ENCODE measurements at places on chromosomes 1 and 21. TPM values are rescaled to one million over a fixed set of nuclear protein-coding genes. Genes with fewer than 3 reads are reported as not detected.

- H3K4me3 ChIP-seq, result no peak overlapping the region
- DNase-seq, result no peak
- no peaks in the 10 kb centered on the region for H3K36me3 ChIP-seq
- H3K27ac ChIP-seq, result no peak overlapping the region
Measured at GRCh38 chr1:119136401-119136800, 4.1 kb downstream of the WARS2 start.

- H3K36me3 ChIP-seq, result no peaks in the 10 kb centered on the region
- H3K4me1 ChIP-seq, result no peaks in the 10 kb centered on the region
- no peaks in the 10 kb centered on the region for H3K27me3 ChIP-seq
- H3K27ac ChIP-seq, result no peak overlapping the region
Measured at GRCh38 chr1:179786815-179787685, 44.0 kb downstream of the FAM163A start.

The CYP4B1 gene
- 57.9 TPM for total RNA-seq

The ZNF683 gene
- total RNA-seq, result not detected

GRCh38 chr1:205284420-205285144 lies 37.0 kb downstream of the NUAK2 start:
- DNase-seq, result peak; percentile 47
- no peaks in the 10 kb centered on the region for H3K27me3 ChIP-seq
- peaks cover 6% of the 10 kb centered on the region for H3K4me1 ChIP-seq

- H3K36me3 ChIP-seq, result no peaks in the 10 kb centered on the region
- no peaks in the 10 kb centered on the region for H3K4me1 ChIP-seq
- H3K4me3 ChIP-seq, result no peak overlapping the region
- H3K27me3 ChIP-seq, result no peaks in the 10 kb centered on the region
Measured at GRCh38 chr21:20949884-20950283, 48.3 kb upstream of the NCAM2 start.

The KISS1 gene
- not detected for total RNA-seq

- no peaks in the 10 kb centered on the region for H3K4me1 ChIP-seq
- H3K27me3 ChIP-seq, result no peaks in the 10 kb centered on the region
- DNase-seq, result no peak
- no peaks in the 10 kb centered on the region for H3K36me3 ChIP-seq
Measured at GRCh38 chr1:113998361-113998760, 19.1 kb downstream of the OLFML3 start.

- no peaks in the 10 kb centered on the region for H3K4me1 ChIP-seq
- no peaks in the 10 kb centered on the region for H3K27me3 ChIP-seq
- no peak for DNase-seq
- no peak overlapping the region for H3K27ac ChIP-seq
- no peak overlapping the region for H3K4me3 ChIP-seq
Measured at GRCh38 chr1:236010443-236010842, 54.4 kb downstream of the NID1 start.

DNA sequence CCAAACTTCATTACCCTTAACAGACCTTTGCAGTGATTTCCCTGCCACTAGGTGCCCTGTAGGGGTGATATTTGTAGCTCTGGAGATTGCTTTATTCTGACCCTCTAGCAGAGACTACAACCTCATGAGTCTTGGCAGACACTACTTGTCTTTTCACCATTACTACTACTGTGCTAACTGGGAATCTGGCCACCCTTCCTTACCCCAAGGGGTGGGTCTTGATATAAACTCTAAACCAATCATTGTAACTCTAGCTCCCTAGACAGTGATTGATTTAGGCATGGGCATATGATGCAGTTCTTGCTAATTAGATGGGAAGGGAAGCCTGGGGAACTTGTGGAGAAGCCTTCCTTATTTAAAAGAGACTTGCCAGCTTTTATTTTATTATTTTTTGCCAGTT lies 3.9 kb downstream of the KPNA6 start:
- H3K27ac ChIP-seq, result no peak overlapping the region
- H3K4me1 ChIP-seq, result peaks cover 67% of the 10 kb centered on the region
- no peaks in the 10 kb centered on the region for H3K27me3 ChIP-seq
- no peaks in the 10 kb centered on the region for H3K36me3 ChIP-seq
- no peak overlapping the region for H3K4me3 ChIP-seq

The HSD17B7 gene
- 10.4 TPM for total RNA-seq

DNA sequence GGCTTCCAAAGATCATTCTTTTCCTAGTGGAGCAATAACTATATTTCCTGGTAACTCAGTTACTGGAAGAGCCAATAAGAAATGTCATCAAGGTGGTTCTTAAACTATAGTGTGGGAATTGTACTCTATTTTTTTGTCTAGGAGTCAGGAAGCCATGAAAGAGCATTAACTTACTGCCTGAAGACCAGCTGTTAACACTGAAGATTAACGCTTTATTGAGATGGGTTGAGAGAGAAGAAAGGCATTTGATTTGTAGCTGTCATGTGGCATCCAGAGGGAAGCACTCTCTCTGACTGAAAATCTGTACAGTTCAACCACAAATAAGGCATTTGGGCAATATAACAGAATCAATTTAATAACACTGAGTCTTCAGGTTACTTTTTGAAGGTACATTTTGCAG lies 76.0 kb downstream of the DNM3 start:
- H3K27me3 ChIP-seq, result no peaks in the 10 kb centered on the region
- H3K4me3 ChIP-seq, result no peak overlapping the region
- no peak for DNase-seq
- H3K36me3 ChIP-seq, result no peaks in the 10 kb centered on the region
- H3K27ac ChIP-seq, result no peak overlapping the region

DNA sequence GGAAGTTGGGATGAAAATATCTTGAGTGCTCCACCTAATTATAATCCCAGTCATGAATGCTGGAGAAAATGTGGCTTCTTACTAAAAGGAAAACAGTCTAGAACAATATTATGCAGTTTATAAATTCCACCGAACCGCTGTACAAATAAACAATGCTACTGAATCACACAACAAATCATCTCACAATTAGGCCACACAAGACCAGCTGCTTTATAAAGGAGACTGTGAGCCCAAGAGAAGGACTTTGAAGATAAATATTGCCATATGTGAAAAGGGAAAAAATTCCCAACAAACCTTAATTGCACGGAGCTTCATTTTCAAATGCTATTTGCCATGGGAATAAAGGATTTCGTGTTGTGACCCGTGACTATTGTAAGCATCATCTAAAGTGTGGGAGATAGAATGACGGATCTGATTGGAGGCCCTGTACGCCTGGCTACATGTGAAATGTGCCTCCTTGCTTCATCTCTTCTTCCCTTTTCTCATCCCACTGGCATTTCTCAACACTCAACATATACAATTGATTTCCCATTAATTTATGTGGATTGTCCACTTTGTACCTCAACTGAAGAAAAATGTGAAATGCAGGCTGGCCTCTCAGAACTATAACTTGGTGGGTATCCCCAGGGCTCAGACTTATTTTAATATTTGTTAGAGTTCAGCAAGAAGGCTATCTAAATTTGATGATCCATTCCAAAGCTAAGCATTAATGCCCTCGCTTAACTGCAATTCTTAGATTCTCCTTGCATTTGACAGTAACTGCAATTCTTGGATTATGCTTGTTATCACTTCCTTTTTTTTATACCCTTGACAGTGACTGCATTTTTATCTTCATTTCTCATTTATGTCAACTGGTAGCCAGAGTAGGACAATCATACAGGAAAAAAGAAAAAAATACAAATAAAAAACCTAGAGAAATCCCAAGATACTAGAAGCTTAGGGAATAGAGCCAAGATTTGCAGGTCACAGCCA lies 122.3 kb downstream of the TGFB2 start:
- DNase-seq, result no peak
- H3K36me3 ChIP-seq, result no peaks in the 10 kb centered on the region
- H3K4me1 ChIP-seq, result peaks cover 42% of the 10 kb centered on the region
- no peaks in the 10 kb centered on the region for H3K27me3 ChIP-seq
- H3K27ac ChIP-seq, result peak overlapping the region; percentile 31

DNA sequence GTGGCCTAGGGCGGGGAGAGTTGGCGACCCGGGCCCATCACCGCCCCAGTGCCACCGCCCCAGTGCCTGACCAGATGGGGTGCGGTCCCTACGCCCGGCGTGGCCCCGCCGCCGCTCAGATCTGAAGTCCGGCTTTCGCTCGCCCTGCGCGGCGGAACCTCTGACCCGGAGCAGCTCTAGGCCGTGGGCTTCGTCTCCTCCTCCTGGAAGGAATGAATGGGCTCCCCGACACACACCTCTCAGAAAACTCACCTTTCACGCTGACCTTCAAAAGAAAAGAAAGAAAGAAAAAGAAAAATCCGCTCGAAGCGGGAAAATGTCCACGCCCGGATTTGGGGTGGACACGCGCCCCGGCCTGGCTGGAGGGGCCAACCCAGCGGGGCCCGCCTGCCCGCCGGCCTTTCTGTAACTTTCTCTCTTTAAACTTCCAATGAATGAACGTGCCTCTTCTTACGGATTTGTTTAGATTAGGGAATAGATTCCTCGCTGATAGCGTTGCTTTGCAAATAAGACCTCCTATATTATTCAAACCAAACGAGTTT lies 5.4 kb upstream of the SIM2 start:
- peaks cover 64% of the 10 kb centered on the region for H3K27me3 ChIP-seq
- peaks cover 16% of the 10 kb centered on the region for H3K4me1 ChIP-seq
- no peak overlapping the region for H3K27ac ChIP-seq
- DNase-seq, result no peak
- no peaks in the 10 kb centered on the region for H3K36me3 ChIP-seq
- H3K4me3 ChIP-seq, result no peak overlapping the region
